ENCODE measurements at places on chromosomes 16 and 17. TPM values are rescaled to one million over a fixed set of nuclear protein-coding genes. Genes with fewer than 3 reads are reported as not detected.

The PRSS53 gene
- total RNA-seq = 1.8 TPM

The TEKT1 gene
- not detected for total RNA-seq

The SPN gene
- not detected for total RNA-seq

The SLC38A10 gene
- 71.0 TPM for total RNA-seq

The SLC46A1 gene
- 21.2 TPM for total RNA-seq

Measured in A549 treated with DMSO at 1 μM for 4 hours (cell line).